Activated gamma-delta T cell treated with Interleukin-2 at 50 U/mL for 16 hours (primary cell): ENCODE measurements at places on chromosomes 4 and X.

GRCh38 chr4:101813604-101814003 is 23.1 kb downstream of the BANK1 start:
- DNase-seq: no peak

DNA sequence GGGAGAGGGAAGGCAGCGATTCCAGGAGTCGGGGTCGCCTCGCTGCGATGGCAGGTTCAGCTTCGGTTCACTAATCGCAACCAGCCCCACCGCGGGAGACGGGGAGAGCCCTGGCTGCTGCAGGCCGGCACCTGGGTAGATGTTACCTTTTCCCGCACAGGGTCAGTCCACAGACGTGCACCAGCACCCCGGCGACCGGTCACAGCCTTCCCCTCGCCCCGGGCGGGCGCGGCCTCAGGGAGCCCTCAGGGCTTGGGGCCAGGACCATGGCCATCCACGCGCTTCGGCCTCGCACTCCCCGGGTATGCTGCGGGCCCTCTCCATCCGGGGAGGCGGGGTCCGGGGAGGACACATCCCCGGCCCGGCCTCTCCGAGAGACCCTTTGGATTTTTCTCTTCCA is 26.1 kb upstream of the EXOC1L start:
- no peak for DNase-seq

DNA sequence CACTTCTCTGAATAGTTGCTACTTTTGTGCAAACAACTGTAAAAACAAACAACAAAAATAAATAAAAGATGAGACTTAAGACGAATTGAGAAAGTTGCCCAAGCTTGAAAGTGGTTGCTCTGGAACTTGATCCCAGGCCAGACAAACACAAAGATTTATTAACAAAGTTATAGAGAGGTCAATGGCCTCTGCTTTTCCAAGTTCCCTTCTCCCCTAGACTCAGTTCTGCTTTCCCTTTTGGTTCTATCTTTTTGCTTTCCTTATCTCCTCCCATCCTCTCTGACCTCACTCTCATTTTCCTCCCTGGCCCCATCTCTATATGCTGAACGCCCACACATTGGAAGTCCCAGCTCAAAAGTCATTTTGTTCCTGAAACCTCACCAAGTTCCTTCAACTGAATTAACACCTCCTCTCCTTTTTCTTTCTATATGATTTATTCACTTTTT is 82.7 kb downstream of the MXRA5 start:
- DNase-seq: no peak

- DNase-seq: no peak
These were observed 598.5 kb upstream of the SPANXN1 start for GRCh38 chrX:144648788-144649187.

GRCh38 chrX:46849933-46850332 is 13.1 kb downstream of the RP2 start:
- no peak for DNase-seq

- DNase-seq: no peak
These were observed 838 bp upstream of the ABCG2 start for GRCh38 chr4:88159229-88159725.

GRCh38 chr4:174332741-174333493 is 49.2 kb downstream of the CEP44 start:
- DNase-seq: no peak

DNA sequence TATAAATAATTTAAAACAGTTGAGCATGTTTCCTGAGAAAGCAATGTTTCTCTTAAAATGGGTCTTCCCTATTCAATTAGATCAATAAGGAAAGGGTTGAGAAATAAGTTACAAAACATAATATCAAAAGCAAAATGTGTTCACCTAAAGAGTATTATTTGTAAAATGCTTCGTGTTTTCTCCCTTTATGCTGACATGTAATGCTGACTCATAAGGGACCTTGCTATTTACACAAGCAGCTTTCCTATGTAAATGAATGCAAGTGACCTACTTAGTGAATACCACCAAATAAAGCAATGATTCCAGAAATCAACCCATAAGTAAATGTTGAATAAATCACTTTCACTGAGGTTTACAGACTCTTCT is 91.5 kb downstream of the ELOVL6 start:
- no peak for DNase-seq

DNA sequence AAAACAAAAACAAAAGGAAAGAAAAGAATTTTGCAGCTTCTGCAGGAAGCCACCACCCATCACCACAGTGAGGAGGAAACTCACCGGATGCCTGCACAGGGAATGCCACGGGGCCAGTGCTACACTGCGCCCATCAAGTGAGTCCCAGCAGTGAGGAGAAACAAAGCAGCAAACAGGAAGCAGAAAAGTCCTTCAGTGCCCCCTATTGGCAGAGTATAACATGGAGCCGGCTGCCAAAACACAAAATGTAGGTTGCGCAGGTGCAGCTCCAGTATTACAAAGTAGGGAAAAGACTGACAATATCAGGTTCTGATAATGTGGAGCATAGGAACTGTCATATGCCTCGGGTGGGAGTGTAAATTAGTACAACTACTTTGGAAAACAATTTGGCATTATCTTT is 23.3 kb upstream of the SCML2 start:
- no peak for DNase-seq
